ENCODE measurements at places on chromosomes 3 and 15.
A peak's percentile ranks its signal among the peaks of the same experiment; 100 is the strongest.

- DNase-seq, result peak; percentile 48
Observed at GRCh38 chr3:37243820-37244748, 69.7 kb upstream of the LRRFIP2 start.

GRCh38 chr3:93910097-93910496 lies 63.6 kb downstream of the PROS1 start:
- no peak for DNase-seq

DNA sequence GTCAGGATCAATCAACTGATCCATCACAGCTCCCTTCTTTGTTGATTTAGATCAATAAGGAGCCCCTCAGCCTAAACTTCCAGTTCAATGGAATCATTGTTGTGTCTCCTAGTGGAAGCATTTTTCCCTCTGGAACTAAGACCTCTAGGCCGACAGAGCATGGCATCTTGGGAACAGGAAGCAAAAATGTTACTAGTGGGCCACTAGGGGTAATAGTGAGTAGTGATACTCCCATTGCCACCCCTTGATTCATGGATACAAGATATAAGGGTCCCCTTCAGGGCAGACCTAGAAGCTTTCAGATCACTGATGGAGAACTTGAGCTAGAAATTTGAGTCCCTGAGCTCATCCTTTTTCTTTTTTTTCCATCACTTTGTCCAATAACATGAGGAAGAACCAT lies 40.4 kb upstream of the AZI2 start:
- DNase-seq, result no peak

- DNase-seq, result no peak
Observed at GRCh38 chr3:115071601-115072000, 75.5 kb downstream of the ZBTB20 start.

- DNase-seq, result no peak
Observed at GRCh38 chr15:85482894-85483293, 102.5 kb downstream of the AKAP13 start.

- peak; percentile 55 for DNase-seq
Observed at GRCh38 chr3:161274691-161275298, 53.7 kb downstream of the NMD3 start.

- no peak for DNase-seq
Observed at GRCh38 chr15:76229266-76229665, 82.0 kb downstream of the ETFA start.

DNA sequence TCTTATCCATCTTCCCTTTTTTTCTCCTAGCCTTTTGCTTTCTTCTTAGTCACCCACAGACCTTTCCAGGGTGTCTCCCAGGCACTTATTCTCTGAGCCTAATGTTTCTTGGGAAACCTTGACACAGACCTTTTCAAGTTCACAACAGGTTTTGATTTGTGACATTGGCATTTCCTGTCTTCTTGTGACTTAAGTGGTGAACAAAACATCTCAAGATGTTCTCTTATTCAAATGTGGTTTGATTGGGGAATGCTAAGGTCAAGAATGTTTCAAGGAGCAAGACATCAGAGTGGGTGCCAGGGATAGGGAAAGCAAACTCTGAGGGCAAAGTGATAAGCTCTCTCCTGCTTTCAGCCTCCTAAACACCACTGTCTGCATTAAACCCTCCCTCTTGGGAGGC lies 68.2 kb upstream of the GSK3B start:
- DNase-seq, result no peak

DNA sequence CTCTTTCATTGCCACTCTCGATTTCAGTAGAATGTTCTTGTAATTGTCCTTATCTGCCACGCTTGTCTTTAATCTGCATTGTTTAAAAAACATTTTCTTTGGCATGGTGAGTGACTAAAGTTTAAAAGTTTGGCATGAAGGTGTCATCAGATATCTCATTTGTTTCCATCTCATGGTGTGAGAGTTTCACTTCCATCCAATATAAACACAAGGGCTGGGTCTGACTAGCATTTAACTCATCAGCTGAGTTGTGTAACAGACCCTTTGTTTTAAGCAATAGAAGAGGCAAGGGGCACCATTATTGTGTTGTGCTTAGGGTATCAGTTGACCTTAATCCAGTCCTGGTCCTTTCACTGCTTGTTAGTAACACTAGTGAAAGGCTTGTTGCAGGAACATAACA lies 49.9 kb upstream of the IL12A start:
- DNase-seq, result no peak

GRCh38 chr3:183527428-183528379 lies 27.8 kb downstream of the KLHL6 start:
- DNase-seq, result peak; percentile 42

GRCh38 chr3:38643090-38643489 lies 6.4 kb downstream of the SCN5A start:
- DNase-seq, result no peak

- no peak for DNase-seq
Observed at GRCh38 chr15:71414853-71415252, 299.6 kb downstream of the THSD4 start.

DNA sequence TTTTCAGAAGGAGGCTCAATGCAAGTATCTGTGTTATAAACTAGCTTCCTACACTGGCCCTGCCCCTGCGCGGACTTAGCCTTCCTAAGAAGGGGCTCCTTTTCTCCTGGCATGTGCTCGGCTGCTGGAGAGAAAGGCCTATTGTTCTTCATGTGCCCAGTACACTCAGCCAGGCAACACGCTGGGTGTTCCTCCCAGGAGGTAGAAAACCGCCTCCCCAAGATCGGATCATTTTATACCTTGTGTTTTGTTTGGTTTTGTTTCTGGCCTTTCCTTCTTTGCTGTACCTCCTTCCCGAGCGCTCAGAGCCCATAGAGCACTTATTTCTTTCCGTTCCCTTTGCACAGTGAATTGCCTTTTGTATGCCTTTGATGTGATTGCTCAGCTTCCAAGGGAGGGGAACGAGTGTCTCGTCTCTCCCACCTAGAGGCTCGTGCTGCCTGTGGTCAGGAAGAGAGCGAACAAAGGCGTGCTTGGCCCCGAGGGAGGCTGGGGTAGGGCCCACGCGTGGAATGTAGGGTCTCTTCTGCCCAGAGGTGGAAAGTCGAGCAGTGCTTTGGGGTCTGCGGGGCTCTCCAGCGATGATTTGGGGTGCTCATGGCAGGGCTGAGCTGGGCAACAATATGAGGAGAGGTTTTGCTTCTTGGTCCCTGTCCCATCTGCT lies 30.0 kb downstream of the CCNL1 start:
- peak; percentile 30 for DNase-seq

DNA sequence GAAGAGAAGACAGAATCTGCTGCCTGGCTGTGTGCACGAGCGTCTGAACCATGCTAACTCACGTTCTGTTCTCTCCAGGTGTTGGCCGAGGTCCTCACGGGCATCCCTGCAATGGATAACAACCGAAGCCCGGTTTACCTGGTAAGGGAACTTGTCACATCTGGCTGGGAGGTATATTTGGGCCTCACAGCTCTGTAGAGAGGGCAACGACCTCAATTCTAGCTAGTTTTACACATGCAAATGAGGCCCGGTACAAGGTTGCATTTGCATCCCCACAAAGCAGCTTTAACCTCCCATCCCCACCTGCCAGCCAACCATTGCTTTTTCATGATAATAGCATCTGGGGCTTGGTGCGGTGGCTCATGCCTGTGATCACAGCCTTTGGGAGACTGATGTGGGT lies 22.0 kb upstream of the TATDN2 start:
- no peak for DNase-seq

GRCh38 chr3:4290272-4290893 lies 12.8 kb upstream of the SETMAR start:
- no peak for DNase-seq

DNA sequence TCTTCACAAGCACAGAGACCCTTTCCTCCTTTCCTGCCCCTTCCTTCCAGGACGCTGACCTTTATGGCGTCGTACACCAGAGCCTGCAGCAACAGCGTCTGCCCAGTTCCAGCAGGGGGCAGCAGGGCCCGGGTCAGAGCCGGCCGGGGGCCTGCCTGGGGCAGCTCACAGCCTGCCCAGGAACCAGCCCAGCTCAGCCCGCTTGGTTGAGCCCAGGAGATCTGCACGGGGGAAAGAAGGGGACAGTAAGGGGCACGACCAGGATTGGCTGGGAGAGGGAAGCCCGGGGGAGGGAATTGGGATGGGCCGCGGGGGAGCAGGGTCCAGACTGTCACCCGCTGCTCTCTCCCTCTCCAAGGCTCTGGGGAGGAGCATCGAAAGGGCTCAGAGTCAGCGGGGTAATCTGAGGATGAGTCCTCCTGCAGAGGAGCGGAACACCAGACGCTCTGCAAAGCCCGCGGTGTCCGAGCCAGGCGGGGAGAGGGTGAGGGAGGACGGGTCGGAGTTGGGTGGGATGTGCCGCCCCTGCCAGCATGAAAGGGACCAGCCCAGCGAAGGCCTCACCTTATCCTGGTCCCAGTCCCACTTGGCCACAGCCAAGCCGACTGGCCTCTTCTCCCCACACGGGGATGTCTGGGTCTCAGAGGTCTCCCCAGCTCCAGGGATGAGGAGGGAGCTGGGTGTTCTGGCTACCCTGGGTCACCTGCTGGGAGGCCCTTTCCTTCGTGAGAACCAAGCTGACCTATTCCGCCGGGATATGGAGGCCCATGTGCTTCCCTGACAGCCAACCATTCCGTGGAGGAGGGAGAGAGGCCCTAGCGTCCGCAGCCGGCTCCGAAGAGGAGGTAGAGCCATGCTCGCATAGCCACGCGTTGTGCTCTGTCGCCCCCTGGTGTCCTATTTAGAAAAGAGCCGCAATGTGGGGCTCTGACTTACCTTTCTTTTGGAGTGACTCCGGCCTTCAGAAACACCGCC lies 7.4 kb upstream of the IGDCC3 start:
- peak; percentile 83 for DNase-seq

- no peak for DNase-seq
Observed at GRCh38 chr3:49469037-49469935, 781 bp upstream of the DAG1 start.

- DNase-seq, result no peak
Observed at GRCh38 chr3:117084277-117084676, 374.7 kb downstream of the TUSC7 start.

- no peak for DNase-seq
Observed at GRCh38 chr15:95327183-95327525, 1003.3 kb upstream of the NR2F2 start.

GRCh38 chr3:61927332-61927731 lies 366.0 kb downstream of the PTPRG start:
- no peak for DNase-seq

GRCh38 chr3:136473716-136474326 lies 223.7 kb downstream of the PCCB start:
- DNase-seq, result no peak

GRCh38 chr3:134441321-134441720 lies 44.5 kb downstream of the ANAPC13 start:
- DNase-seq, result no peak

DNA sequence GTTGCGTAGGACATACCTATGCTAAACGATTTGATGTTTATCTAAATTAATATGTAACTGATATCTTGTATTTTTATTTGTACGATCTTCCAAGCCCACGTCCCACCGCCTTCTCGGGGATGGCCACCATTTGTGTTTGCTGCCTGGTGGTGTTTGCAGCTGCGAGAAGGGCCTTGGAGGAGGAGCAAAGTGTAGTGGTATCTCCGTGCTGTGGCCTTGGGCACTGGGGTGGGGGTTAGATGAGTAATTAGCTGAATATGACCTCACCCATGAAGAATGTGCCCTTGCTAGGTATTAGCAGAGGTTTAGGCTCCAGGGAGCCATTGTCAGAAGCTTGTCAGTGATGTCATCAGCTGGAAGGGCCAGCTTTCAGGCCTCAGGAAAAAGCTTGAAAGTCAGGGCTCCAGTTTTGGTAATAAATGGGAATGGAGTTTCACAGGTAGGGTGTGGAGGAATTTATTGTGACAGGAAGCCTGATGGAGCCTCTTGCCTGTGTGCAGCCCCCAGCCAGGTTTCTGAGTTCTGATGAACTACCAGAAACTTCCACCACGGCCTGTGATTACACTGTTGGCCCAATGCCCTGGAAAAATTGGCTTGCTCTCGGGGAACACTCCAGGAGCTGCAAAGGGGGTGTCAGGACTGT lies 41.0 kb downstream of the FLNB start:
- no peak for DNase-seq

- no peak for DNase-seq
Observed at GRCh38 chr3:147216143-147216673, 190.1 kb downstream of the ZIC4 start.

DNA sequence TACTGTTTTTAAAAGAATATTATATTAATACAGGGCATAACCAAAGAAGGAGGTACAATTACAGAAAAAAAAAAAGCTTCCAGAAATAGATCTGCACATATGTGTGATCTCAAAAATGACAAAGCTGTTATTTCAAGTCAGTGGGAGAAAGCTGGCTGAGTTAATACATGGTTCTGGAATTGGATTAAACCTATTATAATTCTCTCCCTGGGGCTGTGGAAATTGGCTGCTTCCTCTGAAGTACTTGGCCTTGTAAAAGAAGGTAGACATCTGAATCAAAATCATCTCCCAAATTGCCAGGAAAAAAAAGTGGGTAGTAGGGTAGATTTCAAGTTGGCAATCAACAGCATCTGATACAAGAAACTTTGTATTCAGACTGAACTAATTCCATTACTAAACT lies 723.9 kb upstream of the ALCAM start:
- DNase-seq, result no peak

GRCh38 chr3:149042789-149043386 lies 43.4 kb downstream of the HLTF start:
- no peak for DNase-seq

- DNase-seq, result no peak
Observed at GRCh38 chr3:13827699-13828098, 52.2 kb downstream of the WNT7A start.

GRCh38 chr3:15781131-15781530 lies 16.6 kb downstream of the ANKRD28 start:
- DNase-seq, result no peak

GRCh38 chr3:118970819-118971218 lies 63.8 kb downstream of the IGSF11 start:
- no peak for DNase-seq

DNA sequence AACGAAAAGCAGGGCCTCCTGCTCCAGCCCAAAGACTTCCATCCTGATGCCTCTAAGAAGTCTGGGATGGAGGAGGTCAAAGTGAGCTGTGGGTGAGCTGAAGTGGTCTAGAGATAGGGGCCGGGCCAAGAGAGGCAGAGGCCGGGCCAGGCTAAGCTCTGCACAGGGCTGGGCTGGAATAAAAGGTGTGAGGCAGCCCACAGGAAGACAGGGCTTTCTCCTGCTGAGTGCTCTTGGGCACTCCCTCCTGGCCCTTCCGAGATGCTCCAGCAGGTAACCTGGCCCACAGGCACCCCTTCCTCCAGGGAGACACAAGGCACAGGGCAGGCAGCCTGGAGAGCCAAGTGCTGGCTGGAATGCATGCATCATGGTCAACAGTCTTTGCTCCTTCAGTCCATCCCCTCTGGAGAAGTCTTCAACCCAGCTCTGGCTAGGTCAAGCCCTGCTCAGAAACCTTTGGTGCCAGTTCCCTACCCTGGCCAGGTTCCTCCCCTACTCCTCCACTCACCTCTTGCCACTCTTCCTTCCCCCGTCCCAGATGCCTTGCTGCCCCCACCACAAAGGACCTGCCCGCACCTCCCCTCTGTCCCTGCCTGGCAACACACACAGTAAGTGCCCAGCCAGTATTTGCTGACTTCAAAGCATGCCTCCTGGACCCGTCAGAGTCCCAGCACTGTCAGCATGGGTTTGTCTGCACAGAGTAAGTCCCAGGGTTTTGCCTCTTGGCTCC lies 93.6 kb downstream of the SEC22A start:
- DNase-seq, result no peak
